ENCODE measurements at places on chromosomes 3 and 15. TPM values are rescaled to one million over a fixed set of nuclear protein-coding genes. Genes with fewer than 3 reads are reported as not detected.

CYP1A1 gene
- not detected for total RNA-seq

CFAP100 gene
- 0.66 TPM for total RNA-seq

AMT gene
- total RNA-seq = 43.0 TPM

SLC9A9 gene
- 1.3 TPM for total RNA-seq

GJD2 gene
- not detected for total RNA-seq

C2CD4A gene
- total RNA-seq = not detected

FSIP1 gene
- 0.72 TPM for total RNA-seq

RCCD1 gene
- total RNA-seq = 22.6 TPM

TRH gene
- total RNA-seq = 0.29 TPM

DCBLD2 gene
- total RNA-seq = 60.4 TPM

MOBP gene
- total RNA-seq = 7.1 TPM

- no peaks in the 10 kb centered on the region for H3K36me3 ChIP-seq
- H3K27me3 ChIP-seq = peaks cover 7% of the 10 kb centered on the region
- DNase-seq = peak; percentile 95
- no peak overlapping the region for H3K27ac ChIP-seq
- H3K4me3 ChIP-seq = no peak overlapping the region
These were observed 677.4 kb downstream of the SQOR start for GRCh38 chr15:46312133-46312740.

DNA sequence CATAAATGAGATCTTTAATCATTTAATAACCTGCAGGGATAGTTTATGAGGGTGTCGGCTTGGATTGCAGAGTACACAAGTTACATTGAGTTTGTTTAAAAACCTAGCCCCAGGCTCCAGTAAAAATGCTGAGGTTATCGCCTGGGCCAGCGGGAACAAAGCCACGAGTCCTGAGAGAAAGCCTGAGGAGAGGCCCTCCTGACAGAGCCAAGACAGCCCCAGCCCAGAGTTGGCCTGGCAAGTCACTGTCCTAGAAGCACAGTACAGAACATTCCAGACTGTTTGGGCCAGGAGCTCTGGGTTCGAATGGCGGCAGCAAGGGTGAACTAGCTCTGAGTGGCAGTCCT is 32.4 kb downstream of the SEC61A1 start:
- H3K27me3 ChIP-seq = no peaks in the 10 kb centered on the region
- no peaks in the 10 kb centered on the region for H3K4me1 ChIP-seq
- no peak overlapping the region for H3K27ac ChIP-seq
- H3K36me3 ChIP-seq = peaks cover 62% of the 10 kb centered on the region
- H3K4me3 ChIP-seq = no peak overlapping the region

GRCh38 chr3:4866866-4867265 is 112.4 kb upstream of the BHLHE40 start:
- no peaks in the 10 kb centered on the region for H3K36me3 ChIP-seq
- no peaks in the 10 kb centered on the region for H3K4me1 ChIP-seq
- H3K4me3 ChIP-seq = no peak overlapping the region
- H3K27me3 ChIP-seq = no peaks in the 10 kb centered on the region

DNA sequence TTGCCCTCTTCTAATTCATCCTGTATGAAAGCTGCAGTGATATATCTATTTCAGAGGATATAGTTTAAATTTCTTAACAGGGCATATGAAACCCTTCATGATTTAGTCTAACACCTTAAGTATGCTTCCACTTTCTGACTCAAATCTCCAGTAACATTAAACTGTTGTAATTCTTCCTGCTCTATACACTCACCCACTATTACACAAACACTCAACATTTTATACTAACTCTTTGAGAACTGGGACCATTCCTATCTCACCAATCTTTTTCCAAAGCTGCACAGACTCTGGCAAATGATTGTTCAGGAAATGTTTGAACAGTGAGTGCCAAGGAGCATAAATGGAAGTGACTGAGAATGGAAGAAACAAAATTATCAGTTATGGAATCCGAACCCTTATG is 560.4 kb upstream of the DPPA4 start:
- DNase-seq = no peak
- no peaks in the 10 kb centered on the region for H3K27me3 ChIP-seq
- H3K4me1 ChIP-seq = no peaks in the 10 kb centered on the region
- no peaks in the 10 kb centered on the region for H3K36me3 ChIP-seq

DNA sequence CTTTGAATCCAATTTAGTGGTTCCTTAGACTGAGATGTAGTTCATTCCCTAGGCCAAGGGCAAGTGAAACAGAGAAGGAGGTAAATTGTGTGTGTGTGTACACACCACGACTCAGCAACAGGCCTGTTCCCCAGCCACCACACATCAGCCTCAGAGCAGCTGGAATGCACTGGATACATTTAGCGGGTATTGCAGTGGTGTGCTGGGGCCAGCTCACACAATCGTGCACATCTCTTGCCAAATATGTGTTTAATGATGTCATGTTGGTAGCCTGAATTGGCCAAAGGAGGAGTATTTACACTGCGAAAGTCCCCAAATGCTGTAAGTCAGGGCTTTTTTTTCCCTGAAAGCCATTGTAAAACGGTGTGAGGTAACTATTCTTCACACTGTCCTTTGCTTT is 82.3 kb downstream of the RBPMS2 start:
- H3K4me1 ChIP-seq = peaks cover 10% of the 10 kb centered on the region
- peaks cover 77% of the 10 kb centered on the region for H3K36me3 ChIP-seq
- H3K27me3 ChIP-seq = no peaks in the 10 kb centered on the region
- no peak overlapping the region for H3K4me3 ChIP-seq

- no peaks in the 10 kb centered on the region for H3K4me1 ChIP-seq
- no peak overlapping the region for H3K27ac ChIP-seq
- H3K27me3 ChIP-seq = no peaks in the 10 kb centered on the region
- H3K4me3 ChIP-seq = no peak overlapping the region
- H3K36me3 ChIP-seq = no peaks in the 10 kb centered on the region
These were observed 701.2 kb downstream of the NLGN1 start for GRCh38 chr3:174098746-174099145.

DNA sequence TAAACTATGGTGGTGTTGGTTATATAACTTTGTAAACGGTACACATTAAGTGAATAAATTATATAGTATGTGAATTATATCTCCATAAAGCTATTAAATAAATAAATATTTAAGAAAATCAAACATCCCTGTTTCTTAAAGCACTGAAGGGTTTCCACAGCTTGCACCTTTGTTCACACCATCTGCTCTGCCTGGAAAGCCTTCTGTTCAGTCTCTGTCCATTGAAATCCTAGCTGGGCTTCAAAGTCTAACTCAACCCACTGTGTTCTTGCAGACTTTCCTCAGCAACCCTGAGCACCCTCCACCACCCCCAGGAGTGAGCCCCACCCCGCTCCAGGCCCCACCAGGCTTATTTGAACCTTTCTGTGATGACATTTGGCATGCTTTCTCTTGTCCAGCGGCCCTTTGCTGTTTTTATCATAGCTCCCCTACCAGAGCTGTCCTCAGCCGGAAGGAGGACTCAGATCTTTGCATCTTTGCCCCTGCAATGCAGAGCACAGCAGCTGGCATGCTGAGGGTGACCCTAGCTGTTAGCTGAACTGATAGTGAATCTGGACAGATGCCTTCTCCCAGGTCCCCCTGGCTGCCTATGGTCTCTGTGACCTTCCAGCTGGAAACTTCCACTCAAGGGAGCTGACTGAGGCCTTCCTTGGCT is 105.2 kb downstream of the DAPK2 start:
- H3K36me3 ChIP-seq = no peaks in the 10 kb centered on the region
- no peaks in the 10 kb centered on the region for H3K4me1 ChIP-seq
- no peak for DNase-seq
- no peak overlapping the region for H3K4me3 ChIP-seq
- H3K27ac ChIP-seq = no peak overlapping the region
- no peaks in the 10 kb centered on the region for H3K27me3 ChIP-seq

GRCh38 chr15:100335335-100335999 is 6.3 kb downstream of the ADAMTS17 start:
- no peaks in the 10 kb centered on the region for H3K36me3 ChIP-seq
- no peak overlapping the region for H3K27ac ChIP-seq
- no peak overlapping the region for H3K4me3 ChIP-seq
- peaks cover 3% of the 10 kb centered on the region for H3K4me1 ChIP-seq
- H3K27me3 ChIP-seq = peaks cover 21% of the 10 kb centered on the region
- no peak for DNase-seq

DNA sequence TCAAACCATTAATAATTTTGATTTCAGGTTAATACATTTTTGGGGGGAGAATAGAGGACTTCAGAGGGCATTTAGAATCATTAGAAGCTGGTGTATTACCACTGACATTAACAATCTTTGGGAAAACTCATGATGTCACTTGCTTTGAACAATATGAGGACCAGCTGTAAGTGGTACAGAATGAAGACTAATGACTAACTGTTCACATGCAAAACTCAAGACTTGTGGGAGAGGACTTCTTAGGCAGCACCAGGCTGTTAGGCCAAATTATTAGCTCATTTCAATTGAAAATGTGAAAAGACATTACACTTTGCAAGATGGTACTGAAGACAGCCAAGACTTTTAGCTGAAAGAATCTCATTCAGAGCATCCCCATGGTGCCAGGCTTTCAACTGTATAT is 426.2 kb upstream of the ADAMTS9 start:
- H3K27ac ChIP-seq = no peak overlapping the region
- no peak overlapping the region for H3K4me3 ChIP-seq
- no peaks in the 10 kb centered on the region for H3K27me3 ChIP-seq
- DNase-seq = no peak
- no peaks in the 10 kb centered on the region for H3K4me1 ChIP-seq
- H3K36me3 ChIP-seq = no peaks in the 10 kb centered on the region

GRCh38 chr3:126461450-126462070 is 14.1 kb downstream of the ZXDC start:
- H3K27ac ChIP-seq = no peak overlapping the region
- DNase-seq = peak; percentile 17
- no peak overlapping the region for H3K4me3 ChIP-seq
- peaks cover 89% of the 10 kb centered on the region for H3K36me3 ChIP-seq

GRCh38 chr3:56960234-56960917 is 100.1 kb upstream of the SPATA12 start:
- no peak overlapping the region for H3K4me3 ChIP-seq
- H3K4me1 ChIP-seq = peaks cover 3% of the 10 kb centered on the region
- no peaks in the 10 kb centered on the region for H3K36me3 ChIP-seq
- H3K27me3 ChIP-seq = no peaks in the 10 kb centered on the region
- DNase-seq = no peak

DNA sequence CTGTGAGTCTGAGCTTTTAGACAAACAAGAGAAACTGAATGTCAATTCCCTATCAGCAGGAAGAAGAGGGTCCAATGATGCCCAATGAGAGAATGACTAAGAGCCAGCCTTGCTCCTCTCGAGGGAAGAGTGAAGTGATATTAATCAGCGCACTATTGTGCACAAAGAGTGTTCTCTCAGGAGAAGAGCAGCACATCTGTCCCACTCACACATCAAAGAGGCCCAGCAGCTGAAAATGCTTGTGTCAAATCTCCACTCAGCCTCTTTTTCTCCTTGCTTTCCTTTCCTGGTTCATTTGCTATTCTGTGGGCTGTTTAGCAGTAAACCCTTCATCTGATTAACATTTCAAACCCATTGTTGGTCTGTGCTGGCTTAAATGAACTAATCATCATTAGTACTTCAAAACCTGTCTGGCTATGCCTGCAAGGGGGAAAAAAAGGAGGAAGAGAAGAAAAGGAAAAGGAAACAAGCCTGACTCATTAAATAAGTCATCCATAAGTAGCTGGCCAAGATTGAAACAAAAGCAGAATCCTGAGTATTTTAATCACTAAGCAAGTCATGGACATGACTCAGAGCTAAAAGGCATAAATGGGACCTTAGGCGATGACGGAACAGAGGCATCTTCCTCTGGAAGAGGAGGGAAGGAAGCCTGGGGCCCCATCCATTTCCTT is 912.7 kb downstream of the TUSC7 start:
- H3K27ac ChIP-seq = no peak overlapping the region
- H3K36me3 ChIP-seq = no peaks in the 10 kb centered on the region
- H3K4me1 ChIP-seq = peaks cover 13% of the 10 kb centered on the region
- no peaks in the 10 kb centered on the region for H3K27me3 ChIP-seq
- DNase-seq = no peak

- H3K4me1 ChIP-seq = no peaks in the 10 kb centered on the region
- H3K36me3 ChIP-seq = no peaks in the 10 kb centered on the region
- DNase-seq = peak; percentile 30
These were observed 69.6 kb downstream of the EPHB1 start for GRCh38 chr3:134864636-134865035.

DNA sequence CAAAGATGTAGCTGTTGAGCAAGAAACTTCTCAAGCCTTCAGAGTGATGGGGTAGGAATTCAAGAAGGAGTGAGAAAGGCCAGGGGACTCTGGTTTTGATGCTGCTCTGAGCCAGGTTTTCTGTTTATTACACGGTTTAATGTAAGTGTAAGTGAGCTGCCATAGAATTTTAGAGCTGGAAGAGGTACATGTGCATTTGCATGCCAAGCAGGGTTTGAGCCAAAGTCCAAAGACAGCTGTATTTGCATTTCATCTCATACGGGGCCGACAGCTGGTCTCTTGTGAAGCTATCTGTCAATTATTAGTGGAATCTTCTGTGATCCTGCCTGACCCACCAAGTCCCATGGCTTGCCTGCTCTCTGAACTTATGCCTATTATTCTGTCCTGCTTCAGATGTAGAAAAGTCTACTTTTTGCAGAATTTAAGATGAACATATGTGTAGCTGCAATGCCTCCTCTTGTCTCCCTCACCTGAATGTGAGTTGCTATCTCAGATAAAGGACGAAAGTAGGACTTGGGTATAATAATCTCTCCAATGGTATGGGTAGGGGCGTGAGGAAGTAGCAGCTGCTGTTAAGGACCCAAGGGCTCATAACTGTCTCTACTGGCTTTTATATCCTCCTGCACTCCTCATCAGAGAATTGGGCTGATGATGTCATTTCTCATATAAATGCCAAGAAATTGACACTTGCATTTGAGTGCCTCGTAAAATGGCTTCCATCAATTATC is 160.0 kb downstream of the SQOR start:
- no peaks in the 10 kb centered on the region for H3K4me1 ChIP-seq
- DNase-seq = no peak
- H3K27ac ChIP-seq = no peak overlapping the region
- peaks cover 41% of the 10 kb centered on the region for H3K27me3 ChIP-seq

DNA sequence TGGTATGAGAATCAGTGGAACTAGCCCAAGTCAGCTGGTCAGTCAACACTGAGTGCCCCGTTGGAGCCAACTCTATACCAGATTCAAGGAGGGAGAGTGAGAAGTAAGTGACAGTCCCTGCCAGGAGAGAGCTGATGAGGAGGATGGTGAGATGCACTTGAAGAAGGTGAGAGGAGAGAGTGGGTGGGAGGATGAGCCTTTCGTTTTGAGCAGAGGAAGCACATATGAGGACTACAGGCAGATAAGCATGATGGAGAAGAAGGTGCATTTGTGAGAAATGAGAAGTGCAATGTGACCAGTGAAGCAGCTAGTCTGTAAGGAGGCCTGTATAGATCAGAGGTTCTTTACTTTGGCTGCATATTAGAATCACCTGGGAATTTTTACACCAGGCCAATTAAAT is 40.4 kb downstream of the NME9 start:
- no peak overlapping the region for H3K4me3 ChIP-seq
- no peaks in the 10 kb centered on the region for H3K27me3 ChIP-seq
- H3K36me3 ChIP-seq = peaks cover 76% of the 10 kb centered on the region
- no peaks in the 10 kb centered on the region for H3K4me1 ChIP-seq
- DNase-seq = no peak

- no peaks in the 10 kb centered on the region for H3K36me3 ChIP-seq
- no peaks in the 10 kb centered on the region for H3K4me1 ChIP-seq
- H3K27ac ChIP-seq = no peak overlapping the region
- no peak overlapping the region for H3K4me3 ChIP-seq
- H3K27me3 ChIP-seq = no peaks in the 10 kb centered on the region
- DNase-seq = no peak
These were observed 58.1 kb upstream of the EIF5A2 start for GRCh38 chr3:170966495-170966894.

- H3K27me3 ChIP-seq = peaks cover 7% of the 10 kb centered on the region
- H3K4me1 ChIP-seq = no peaks in the 10 kb centered on the region
- H3K36me3 ChIP-seq = no peaks in the 10 kb centered on the region
- no peak for DNase-seq
- no peak overlapping the region for H3K27ac ChIP-seq
These were observed 54.5 kb downstream of the ACAD9 start for GRCh38 chr3:128933922-128934253.

All from endodermal cell (in vitro differentiated cells).